ENCODE measurements at places on chromosomes 4 and X.

DNA sequence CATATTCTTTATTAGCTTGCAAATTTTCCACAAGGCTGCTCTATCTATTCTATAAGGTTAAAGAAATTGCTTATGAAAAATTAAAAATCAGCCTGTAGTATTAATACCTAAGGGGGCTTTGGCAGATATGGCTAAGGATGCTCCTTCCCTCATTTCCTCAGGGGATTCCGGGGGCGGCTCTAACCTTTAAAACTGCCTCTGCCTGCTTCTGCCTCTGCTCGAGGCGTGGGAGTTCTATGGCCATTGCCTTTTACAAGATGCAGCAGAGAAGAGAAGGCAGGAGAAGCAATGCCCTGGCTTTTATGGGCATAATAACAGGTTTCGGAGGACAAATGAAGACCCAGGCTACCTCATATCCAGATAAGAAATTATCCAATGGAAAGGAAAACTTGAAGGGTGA is 8.6 kb upstream of the CDKN2AIP start:
- DNase-seq: no peak

DNA sequence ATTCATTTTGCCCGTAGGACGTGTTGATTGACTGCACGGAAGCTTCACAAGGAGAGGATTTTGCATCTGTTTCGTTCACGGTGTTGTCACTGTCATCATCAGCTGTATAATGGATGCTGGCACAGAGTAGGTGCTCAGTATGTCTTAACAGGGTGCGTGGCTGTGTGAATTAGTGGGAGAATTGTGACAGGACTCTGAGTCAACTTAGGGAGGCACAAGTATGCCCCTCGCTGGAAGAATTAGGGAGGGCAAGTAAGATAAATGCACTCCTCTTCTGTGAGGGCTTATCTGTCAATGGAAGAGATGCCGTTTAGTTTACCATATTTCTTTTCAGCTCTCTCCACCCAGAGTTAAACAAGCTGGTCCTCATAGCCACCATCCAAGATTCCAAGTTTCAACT is 107.2 kb downstream of the TRIML1 start:
- DNase-seq: no peak

- peak; percentile 72 for DNase-seq
These were observed 761 bp downstream of the FGFRL1 start for GRCh38 chr4:1012034-1012739.

- no peak for DNase-seq
These were observed 42.2 kb upstream of the EPGN start for GRCh38 chr4:74266081-74266480.

GRCh38 chr4:2068198-2068470 is 9.0 kb downstream of the NAT8L start:
- no peak for DNase-seq

- peak; percentile 94 for DNase-seq
These were observed at the start of gene WDR17 for GRCh38 chr4:176065435-176066291. Gene WDR17 (plus strand): TSS chr4:176065841. CDS start chr4:176111581, 45,740 bp downstream.

GRCh38 chrX:9312922-9313867 is 151.7 kb upstream of the TBL1X start:
- DNase-seq: peak; percentile 65

DNA sequence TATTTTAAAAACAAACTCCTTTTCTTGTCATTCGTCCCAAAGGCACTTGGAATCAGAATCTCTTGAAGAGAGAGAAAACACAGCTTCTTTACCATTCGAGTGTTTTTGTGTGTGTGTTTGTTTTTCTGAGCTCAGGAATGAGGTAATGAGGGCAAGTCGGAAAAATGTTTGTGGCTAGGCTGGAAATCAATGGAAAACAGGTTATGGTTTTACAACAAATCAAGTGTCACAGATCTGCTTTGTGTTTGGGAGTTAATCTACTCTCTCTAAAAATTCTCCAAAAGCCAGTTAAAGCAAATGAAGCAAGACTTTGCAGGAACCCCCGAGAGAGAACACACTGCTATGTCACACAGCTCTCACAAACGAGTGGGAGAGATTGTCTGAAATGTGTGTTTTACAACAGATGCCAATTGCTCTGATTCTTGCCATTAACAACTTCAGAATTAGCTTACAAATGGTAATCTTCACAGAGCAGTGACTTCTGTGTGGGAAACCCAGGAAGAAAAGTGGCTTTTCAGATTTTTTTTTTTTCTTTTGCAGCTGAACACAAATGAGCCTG is 264.1 kb downstream of the CBLL2 start:
- DNase-seq: no peak

- DNase-seq: no peak
These were observed 37.9 kb upstream of the GYPA start for GRCh38 chr4:144178414-144178813.

DNA sequence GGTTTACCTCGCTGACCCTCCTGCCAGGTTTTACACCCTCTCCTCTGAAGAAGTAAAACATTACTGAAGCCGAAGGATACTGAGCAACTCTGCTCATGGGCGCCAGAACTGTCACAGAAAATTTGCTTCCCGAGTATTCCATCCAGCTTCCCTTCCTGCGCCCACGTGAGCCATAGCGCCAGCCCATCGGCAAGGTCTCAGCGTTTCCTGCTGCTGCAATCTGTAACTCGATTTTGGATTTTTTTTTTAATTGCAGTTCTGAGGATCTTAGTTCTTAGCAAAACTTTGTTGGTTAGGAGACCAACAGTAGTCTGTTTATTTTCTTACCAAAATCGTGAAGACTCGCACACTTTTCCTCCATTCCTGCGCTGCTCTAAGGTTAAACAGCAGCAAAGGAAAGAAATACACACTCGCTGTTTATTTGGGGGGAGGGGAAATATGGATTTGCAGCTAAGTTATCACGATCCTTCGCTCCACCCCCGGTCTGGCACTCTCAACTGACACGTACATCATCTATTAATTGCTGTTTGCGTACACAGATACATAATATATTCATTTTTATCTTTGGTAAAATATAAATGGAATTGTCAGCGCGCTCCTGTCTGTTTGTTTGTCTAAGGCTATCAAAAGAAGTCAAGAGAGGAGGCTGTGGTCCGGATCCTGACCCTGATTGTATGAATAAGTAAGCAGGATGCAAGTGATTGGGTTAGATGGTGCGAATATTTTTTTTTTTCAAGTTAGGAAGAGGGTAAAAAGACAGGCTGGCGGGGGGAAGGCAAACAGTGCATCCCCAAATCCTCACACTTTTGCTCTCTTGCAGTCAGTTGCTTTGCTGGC is at the start of gene TLL1:
TLL1 (plus strand) TSS at position 777 of the 837 bp plus-strand sequence. CDS start 668 bp downstream, outside the sequence.
- no peak for DNase-seq

GRCh38 chr4:7798178-7798995 is 141.3 kb downstream of the AFAP1 start:
- DNase-seq: no peak

DNA sequence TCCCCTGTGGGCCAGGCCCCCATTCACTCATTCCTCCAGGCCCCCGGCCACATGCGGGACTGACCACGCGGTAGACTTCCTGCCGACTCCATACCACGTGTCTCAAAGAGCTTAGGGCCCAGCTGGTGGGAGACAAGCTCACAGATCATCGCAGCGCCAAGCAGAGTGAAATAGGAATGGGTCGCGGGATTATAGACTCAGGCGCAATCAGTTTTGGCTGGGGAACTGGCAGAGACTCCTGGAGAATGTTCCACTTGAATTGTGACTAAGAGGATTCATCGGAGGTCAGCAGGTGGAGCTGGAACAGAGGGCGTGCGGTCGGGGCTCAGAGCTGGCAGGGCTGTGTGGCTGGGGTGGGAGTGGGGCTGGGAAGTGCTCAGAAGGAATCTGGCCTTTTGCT is 15.6 kb downstream of the ATP2B3 start:
- DNase-seq: no peak

DNA sequence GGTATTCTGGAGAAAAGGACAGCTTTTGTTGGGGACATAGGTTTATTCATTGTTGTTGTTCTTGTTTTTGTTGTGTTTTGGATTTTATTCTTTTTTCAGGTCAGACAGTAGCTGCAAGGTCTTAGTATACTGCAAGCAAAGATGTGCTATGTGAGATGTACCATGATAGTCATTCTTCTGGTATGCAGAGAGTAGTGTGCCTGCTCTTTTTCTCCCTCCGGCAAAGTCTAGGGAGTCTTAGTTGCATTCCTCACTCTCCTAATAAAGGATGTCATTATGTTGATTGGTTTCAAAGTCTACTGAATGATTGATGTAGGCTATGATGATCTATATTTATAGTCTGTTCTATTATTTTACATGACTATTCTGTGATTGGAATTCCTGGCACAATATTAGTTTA is 119.9 kb upstream of the POF1B start:
- no peak for DNase-seq

DNA sequence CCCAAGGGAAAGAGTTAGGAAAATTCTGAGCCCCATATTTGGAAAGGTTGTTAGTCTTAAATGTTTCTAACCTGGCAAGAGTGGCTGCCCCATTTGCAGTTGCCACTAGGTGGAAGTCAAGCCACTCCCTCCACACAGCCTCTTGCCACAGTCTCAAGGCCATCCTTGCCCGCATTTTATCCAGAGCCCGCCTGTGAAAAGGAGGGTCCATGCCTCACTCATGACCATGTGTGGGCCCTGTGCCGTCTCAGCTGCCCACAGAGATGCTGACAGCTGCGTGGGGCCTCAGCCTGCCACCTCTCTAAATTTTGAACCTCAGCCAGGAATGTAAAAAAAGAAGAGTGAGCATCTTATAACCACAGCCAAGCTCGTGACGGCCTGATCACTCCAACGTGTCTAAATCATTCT is 201.5 kb upstream of the FAM241A start:
- peak; percentile 68 for DNase-seq

DNA sequence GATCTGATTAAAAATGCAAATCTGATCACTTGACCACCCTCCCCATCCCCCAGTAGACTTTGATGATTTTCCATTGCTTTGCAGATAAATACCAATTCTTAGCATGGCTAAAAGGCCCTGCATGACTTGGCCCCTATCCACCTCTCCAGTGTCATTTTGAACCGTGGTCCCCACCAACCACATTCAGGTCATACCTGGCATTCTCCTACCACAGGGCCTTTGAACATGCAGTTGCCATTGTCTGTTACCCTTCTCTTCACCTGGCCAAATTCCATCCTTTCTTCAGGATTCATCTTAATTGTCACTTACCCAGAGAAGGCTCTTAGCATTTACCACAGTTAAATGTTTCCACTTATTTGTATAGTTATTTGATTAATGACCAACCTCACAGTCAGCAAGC is 36.9 kb upstream of the RELL1 start:
- DNase-seq: no peak

GRCh38 chr4:140633124-140633523 is 64.4 kb upstream of the UCP1 start:
- no peak for DNase-seq
